ENCODE measurements at places on chromosomes 6 and 20.

GRCh38 chr20:6040958-6041807 is 12.7 kb downstream of the LRRN4 start:
- no peak for DNase-seq

- DNase-seq: no peak
Measured at GRCh38 chr20:51994751-51995417, 192.6 kb upstream of the SALL4 start.

GRCh38 chr6:85126485-85127167 is 323.3 kb upstream of the NT5E start:
- DNase-seq: no peak

DNA sequence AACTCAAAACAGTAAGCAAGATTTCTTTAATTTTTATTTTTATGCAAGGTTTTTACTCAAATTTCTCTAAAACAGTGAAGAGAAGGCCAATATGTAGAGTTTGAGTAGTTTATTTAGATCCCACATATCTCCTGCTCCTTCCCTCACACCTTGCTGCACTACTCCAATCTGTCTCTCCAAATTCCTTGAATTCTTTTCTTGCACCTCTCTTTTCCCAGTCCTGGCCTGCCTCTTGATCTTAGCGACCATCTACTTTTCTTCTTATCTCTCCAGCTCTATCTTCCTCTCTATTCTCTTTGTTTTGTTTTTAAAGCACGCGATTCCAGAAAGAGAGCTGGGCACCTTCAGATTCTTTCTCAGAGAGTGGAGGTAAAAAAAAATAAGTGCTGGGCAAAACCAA is 86.7 kb upstream of the KCNQ5 start:
- DNase-seq: no peak

DNA sequence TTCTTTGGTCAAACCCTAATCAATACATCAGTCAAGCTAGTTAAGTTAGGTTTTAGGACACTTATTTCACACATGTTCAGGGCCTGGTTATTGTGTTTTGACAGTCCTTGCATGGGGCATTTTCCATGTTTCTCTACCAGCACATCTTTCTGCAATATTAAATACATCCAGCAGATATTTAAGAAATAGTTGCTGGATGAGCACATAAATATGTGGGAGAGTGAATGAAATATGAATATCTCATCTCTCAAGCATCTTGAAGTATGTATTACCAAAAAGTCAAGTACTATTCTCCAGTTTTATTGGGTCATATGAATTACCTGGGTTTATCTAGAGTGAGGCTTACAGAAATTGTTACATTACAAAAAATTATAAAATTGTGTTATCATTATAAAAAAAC is 621.9 kb upstream of the GJE1 start:
- no peak for DNase-seq

DNA sequence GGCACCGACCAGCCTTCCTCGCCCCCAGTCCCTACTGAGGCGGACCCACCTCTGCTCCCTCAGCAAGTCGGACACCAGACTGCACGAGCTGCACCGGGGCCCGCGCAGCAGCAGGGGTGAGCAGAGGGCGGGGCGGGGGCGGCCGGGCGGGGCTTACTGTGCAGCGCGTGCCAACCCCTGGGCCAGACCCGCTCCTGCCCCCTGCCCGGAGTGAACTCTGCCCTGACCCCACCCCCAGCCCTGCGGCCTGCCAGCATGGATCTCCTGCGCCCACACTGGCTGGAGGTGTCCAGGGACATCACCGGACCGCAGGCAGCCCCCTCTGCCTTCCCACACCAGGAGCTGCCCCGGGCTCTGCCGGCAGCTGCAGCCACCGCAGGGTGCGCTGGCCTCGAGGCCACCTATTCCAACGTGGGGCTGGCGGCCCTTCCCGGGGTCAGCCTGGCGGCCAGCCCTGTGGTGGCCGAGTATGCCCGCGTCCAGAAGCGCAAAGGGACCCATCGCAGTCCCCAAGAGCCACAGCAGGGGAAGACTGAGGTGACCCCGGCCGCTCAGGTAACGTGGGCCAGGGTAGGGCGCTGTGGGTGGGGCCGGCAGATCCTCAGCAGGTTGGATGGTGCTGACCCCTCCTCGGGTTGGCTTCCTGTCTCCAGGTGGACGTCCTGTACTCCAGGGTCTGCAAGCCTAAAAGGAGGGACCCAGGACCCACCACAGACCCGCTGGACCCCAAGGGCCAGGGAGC is 1.5 kb upstream of the SLC2A4RG start:
- peak; percentile 66 for DNase-seq

- DNase-seq: peak; percentile 77
Measured at GRCh38 chr6:32845384-32845884, 1.6 kb upstream of the PSMB8 start.

- no peak for DNase-seq
Measured at GRCh38 chr6:39577446-39578165, 147.6 kb downstream of the KIF6 start.

- no peak for DNase-seq
Measured at GRCh38 chr20:24587384-24588046, 118.1 kb downstream of the SYNDIG1 start.

DNA sequence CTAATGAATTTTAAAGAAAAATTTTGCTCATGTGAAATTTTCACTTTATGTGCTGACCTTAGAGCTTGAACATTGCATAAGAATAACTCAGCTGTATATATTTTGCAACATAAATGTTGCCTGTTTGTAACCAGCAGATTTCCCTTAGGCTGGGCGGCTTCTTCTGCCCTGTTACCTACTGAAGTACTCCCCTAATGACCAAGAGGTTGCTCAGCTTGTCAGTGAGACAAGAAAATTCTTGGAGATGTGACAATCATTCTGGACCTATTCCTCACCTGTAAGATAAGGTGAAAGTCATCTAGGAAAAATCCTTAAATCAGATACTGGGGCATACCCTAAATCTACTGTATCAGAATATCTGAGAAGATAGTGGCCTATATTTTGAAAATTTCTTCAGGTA is 1061.7 kb downstream of the KIF16B start:
- DNase-seq: no peak

DNA sequence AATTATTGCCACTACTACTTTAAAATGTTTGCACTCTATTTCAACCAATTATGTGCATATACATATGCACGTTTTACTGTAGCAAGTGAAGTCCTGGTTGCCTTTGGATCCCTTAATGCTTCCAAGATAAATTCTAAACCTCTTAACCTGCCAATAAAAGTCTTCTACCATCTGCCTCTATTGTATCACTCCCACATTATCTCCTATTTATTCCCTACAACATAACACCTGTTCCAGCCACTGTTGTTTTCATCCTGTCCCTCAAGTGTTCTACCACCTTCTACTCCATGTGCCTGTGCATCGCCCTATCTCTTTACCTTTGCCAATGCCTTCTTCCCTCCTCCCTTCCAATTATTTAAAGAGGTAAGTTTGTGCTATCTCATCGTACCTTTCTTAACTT is 499.0 kb upstream of the RNF217 start:
- DNase-seq: no peak

DNA sequence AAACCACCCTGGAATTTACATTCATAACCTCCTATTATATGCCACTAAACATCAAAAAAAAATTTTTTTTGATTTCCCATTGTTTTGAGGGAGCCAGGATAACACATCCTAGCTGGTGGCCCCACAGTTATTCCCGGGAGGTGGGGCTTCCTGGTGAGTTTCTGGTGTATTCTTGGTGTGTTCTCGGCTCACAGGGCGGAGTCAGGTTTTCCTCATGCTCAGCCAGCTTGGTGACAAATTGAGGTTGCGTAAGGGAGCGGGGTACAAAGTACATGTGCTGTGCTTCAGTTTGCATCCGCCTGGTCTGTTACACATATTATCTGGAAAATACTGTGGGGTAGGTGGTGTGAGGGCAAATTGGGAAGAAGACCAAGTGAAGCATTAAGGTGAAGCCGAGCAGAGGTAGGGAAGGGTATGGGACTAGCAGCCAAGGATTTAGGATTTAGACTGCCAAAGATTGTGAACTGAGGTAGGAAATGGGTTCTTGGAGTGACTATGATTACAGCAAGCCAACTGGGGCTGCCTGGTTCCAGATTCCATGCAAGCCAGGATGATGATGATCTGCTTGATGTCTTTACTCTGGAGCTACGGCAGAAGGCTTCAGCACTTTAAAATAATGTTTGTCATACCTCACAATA is 46.2 kb upstream of the EEF1A1 start:
- DNase-seq: peak; percentile 90
